ENCODE measurements at places on chromosomes 11 and 22. TPM values are rescaled to one million over a fixed set of nuclear protein-coding genes. Genes with fewer than 3 reads are reported as not detected.

DNA sequence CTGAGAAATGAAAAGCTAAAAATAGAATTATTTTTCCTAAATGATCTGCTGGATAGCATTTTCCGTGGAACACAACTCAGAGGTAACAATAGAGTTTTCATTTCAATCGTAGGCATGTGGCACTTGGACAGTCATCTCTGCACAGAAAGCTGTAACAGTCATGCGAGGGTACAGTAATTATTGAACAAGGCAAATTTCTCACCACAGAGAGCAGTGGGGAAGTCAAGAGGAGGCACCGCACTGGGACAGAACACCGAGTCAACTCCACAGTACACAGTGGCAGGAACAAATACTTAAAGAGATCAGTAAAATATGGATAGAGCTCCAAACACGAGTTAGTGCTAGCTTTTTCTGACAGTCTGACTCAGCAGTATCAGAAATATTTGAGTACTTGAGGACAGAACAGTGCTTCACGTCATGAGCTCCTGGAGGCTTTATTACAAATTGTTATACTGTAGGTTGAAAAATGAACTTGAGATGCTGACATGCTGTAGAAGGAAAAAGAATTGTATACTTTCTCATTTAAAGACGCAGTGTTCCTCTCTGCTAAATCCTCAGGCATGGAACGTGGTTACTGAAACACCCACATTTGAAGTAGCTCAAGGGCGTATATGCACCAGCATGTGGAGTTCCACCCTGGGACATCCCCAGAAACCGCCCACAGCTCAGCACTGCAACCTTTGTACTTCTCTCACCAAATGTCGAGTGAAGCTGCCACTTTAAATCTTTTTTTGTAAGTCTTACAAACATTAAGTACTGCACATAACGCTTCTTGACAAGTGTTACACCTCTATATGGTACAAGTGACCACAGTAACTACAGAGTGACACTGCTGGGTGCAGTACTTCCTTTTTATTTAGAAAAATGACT, 27.4 kb upstream of the YPEL1 start:
- no peak for DNase-seq
- H3K27ac ChIP-seq = no peak overlapping the region
- H3K27me3 ChIP-seq = no peaks in the 10 kb centered on the region
- peaks cover 9% of the 10 kb centered on the region for H3K4me1 ChIP-seq
- H3K36me3 ChIP-seq = peaks cover 21% of the 10 kb centered on the region
- H3K4me3 ChIP-seq = no peak overlapping the region

DNA sequence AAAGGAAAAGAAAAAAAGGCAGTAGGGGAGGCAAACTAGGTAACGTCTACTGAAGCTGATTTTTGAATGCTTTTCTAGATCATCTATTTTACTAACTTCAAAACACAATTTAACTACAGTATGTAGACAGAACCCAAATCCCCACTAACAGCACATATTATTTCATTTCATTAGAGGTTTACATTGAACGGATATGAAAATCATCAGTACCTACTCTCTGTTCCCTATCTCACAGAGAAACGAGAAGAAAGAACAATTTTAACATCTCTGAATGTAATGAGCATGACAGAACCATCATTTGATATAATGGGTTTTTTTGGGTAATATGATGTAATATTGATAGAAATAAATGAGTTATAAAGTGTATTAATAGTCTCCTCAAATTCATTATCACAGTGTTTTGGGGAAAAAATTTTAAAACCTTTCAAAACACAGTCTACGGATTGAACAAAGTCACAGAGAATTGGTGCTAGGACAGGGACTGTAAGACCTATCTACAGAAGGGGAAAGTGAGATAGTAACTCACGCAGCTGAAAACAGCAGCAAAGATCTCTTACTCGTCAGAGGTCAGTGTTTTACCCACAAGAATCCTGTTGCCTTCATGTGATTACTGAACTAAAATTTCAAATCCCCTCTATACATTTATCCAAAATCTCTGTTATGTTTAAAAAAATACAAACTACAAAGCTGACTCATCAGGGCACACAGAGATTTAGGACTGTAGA, 77.3 kb downstream of the ZBTB44 start:
- no peak for DNase-seq
- H3K4me3 ChIP-seq = no peak overlapping the region
- H3K27me3 ChIP-seq = no peaks in the 10 kb centered on the region
- no peaks in the 10 kb centered on the region for H3K4me1 ChIP-seq
- no peak overlapping the region for H3K27ac ChIP-seq
- H3K36me3 ChIP-seq = peaks cover 2% of the 10 kb centered on the region

IGSF22 gene
- polyA plus RNA-seq = not detected

UPB1 gene
- polyA plus RNA-seq = 0.27 TPM

- H3K27ac ChIP-seq = no peak overlapping the region
- no peak for DNase-seq
- H3K27me3 ChIP-seq = no peaks in the 10 kb centered on the region
- H3K36me3 ChIP-seq = no peaks in the 10 kb centered on the region
- peaks cover 40% of the 10 kb centered on the region for H3K4me1 ChIP-seq
Observed at GRCh38 chr11:96257036-96257435, 86.0 kb downstream of the MAML2 start.

TREH gene
- not detected for polyA plus RNA-seq

DSCAML1 gene
- polyA plus RNA-seq = not detected

Measured in endothelial cell of umbilical vein (primary cell).